ENCODE measurements at places on chromosomes 16 and 17.

GRCh38 chr17:73394512-73395450, 83.0 kb upstream of the CDC42EP4 start:
- no peak for DNase-seq

DNA sequence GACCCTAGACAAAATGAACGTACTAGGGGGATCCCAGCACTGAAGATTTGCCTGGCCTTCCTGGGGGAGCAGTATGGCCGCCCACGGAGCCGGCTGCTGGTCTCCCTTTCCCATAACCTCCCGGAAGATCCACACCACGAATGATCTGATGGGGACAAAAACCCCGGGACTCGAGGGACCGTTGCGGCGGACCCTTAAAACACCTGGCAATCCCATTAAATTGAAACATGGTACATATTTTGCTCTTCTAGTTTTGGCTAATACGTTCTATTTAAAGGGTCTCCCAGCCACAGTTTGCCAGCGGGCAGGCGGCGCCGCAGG, 45.2 kb upstream of the LCMT1 start:
- no peak for DNase-seq

DNA sequence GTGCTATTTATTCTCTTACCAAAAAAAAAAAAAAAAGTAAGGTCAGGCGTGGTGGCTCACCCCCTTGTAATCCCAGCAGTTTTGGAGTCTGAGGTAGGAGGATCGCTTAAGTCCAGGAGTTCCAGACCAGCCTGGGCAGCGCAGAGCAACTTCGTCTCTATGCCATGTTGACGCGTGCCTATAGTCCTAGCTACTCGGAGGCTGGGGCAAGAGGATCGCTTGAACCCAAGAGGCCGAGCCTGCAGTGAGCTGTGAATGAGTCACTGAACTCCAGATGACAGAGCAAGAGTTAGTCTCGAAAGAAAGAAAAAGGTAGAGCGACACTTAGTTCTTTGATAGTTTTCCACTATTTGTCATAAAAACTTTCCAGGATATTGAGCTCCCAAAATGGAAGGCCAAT, 1.4 kb upstream of the TENT4B start:
- no peak for DNase-seq

- no peak for DNase-seq
These were observed 15.8 kb downstream of the CDH16 start for GRCh38 chr16:66902648-66903543.

GRCh38 chr17:41695954-41696757, 7.5 kb downstream of the EIF1 start:
- peak; percentile 57 for DNase-seq

DNA sequence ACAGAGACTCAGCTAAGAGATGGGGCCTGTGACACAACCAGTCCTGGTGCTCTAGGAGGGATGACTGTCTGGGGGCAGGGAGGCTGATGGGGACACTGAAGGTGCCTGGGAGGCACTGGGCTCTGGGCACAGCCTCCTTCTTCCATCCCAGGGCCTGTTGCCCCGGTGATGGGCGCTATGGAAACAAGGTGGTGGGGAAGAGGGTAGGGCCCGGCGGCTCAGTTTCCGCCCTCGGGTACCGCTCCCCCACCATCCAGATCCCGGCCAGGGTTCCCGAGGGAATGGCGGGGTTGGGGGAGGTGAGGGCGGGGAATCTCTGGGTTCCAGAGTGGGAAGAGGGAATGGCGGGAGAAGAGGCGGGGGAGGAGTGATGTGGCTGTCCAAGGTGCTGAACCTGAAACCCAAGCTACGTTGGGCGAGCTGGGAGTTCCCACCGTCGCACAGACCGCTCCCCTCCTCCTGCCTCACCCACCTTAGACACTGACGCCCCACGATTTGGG, 981 bp downstream of the KCNH4 start:
- no peak for DNase-seq

DNA sequence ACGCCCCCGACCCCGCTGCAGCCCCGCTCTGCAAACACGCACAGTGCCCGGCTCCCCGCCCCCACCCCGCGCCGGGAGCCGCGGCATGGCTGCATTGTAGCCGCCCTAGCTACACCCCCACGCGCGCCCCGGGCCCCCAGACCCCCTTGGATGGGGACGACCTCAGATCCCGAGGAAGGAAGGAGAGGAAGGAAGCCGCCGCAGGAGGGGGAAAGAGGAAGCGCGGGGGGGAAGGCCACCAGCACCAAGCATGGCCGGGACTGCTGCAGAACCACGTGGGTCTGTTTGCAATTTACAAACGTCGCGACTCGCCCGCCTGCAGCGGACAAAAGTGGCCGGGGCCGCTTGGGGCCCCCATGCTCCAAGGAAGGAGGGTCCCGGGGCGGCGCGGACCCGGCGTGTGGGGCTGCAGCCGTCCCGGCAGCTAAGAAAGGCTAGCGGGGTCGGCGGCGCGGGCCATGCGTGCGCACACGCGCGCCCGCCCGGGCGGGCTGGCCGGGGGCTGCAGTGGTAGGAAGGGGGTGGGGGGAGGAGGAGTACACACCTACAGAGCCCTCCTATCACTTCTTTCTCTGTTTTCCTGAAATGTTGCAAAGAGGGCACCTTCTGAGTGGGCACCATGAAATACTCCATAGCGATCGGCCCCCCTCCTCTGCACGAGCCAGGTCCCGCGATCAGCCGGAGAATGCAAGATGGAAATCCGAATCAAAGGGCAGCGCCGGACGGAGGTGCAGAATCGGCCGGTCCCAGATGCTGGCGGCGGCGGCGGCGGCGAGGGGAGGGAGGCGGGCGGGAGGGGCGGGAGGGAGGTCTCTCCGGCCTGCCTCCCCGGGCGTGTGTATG, 488 bp downstream of the TFAP4 start:
- peak; percentile 77 for DNase-seq

DNA sequence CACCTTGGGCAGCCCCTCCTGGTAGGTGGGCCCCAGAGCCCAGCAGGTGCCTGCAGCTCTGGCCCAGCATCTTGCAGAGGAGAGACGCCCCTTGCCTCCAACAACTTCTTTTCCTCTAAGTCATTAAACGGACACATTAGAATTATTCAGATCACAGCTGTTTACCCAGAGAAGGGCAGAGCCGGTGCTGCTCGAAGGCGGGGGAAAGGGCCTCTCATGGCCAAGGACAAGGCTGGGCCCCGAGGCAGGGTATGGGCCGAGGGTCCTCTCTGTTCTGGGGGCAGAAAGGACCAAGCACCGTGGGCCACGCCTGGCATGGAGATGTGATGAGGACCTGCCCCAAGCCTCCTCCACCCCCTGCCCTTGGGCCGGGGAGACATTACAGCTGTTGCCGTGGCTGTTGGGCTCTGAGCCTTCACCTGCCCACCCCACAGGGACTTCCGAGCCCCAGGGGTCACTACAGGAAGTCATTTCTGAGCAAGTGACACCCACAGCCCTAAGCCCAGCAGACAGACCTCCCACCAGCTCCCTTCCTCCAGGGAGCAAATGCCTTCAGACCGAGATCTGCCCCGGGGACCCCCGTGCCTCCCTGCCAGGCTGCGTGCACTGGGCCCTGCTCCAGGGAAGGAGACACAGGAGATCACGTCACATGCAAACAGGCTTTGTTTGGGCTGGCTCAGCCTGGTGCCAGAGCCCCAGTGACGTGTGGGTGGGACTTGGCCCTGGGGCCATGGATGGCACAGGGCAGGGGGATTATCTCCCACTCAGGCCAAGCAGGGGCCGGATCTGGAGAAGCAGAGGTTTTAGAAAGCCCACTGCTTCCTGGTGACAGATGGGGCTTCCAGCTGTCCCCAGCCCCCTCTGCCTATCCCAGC, 699 bp upstream of the PVALEF start:
- DNase-seq: peak; percentile 84

DNA sequence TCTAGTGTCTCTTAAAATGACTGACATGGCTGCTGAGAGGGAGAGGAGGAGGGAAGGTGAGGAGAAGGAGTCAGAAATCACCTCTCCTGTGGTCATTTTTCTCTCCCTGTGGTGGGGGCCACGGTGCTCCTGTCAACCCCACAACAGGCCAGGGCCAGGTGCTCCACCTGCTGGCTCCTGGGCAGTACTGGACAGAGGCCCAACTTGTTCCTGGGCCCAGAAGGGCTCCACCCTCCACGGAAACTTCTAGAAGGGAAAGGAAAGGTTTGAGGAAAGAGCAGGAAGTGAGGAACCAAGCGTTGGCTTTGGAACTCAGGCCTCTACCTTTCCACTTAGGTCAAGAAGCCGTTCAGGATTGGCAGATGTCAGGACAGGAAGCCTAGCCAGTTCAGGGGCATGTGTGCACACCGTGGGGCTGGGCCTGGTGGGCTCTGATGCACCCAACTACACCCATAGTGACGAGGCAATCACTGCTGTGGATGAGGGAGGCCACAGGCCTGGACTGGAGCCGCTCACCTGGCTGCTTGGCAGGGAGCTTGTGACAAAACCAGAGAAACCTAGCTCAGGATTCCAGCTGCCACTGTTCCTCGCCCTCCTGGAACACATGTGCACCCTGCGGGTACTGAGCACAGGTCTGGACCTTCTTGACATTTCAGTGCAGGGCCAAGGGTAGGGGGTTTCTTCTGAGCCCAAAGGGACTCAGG, 36.1 kb downstream of the WNT3 start:
- DNase-seq: no peak

DNA sequence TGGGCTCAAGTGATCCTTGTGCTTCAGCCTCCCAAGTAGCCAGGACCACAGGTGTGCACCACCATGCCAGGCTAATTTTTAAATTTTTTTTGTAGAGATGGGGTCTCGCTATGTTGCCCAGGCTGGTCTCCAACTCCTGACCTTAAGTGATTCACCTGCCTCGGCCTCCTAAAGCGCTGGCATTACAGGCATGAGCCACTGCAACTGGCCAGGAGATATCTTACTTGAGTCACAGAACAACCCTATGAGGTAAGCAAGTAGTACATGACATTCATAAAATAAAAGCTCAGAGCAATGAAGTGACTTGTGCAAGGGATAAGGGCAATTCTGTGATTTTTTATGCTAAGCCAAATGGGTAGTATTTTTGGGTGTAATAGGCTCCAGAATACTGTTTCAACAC, 57.3 kb downstream of the CDC27 start:
- DNase-seq: no peak

- no peak for DNase-seq
These were observed 7.3 kb upstream of the RAB40B start for GRCh38 chr17:82705756-82706155.

- no peak for DNase-seq
These were observed 172.0 kb downstream of the AXIN2 start for GRCh38 chr17:65389426-65389825.

DNA sequence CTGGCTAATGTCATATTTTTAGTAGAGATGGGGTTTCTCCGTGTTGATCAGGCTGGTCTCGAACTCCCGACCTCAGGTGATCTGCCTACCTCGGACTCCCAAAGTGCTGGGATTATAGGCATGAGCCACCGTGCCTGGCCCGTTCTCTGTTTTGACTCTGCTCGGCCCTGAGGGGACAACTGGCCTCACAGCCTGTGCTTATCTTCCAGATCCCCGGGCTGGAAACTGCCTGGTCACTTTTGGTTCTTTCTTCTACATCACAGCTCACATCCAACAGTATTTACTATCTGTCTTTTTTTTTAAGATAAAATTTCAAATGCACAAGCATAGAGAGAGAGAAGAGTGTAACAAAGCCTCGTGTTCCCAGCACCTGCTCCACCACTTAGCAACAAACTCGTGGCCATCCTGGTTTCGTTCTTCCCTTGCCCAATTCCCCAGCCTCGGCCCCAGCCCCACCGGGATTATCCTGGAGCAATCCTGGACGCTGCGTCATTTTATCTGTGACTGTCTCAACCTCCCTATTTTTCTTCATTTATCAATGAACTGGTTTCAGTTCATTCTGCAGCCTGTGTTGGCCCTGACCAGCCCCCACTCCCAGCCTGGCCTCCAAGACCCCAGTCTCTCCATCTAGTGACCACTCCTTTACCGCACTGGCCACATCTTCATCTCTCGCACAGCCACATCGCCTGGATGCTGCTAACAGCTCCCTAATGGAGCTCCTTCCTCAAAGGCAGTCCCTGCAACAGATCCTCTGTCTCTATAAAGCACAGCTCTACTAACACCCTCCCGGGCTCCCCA, 21.1 kb downstream of the PIMREG start:
- no peak for DNase-seq

DNA sequence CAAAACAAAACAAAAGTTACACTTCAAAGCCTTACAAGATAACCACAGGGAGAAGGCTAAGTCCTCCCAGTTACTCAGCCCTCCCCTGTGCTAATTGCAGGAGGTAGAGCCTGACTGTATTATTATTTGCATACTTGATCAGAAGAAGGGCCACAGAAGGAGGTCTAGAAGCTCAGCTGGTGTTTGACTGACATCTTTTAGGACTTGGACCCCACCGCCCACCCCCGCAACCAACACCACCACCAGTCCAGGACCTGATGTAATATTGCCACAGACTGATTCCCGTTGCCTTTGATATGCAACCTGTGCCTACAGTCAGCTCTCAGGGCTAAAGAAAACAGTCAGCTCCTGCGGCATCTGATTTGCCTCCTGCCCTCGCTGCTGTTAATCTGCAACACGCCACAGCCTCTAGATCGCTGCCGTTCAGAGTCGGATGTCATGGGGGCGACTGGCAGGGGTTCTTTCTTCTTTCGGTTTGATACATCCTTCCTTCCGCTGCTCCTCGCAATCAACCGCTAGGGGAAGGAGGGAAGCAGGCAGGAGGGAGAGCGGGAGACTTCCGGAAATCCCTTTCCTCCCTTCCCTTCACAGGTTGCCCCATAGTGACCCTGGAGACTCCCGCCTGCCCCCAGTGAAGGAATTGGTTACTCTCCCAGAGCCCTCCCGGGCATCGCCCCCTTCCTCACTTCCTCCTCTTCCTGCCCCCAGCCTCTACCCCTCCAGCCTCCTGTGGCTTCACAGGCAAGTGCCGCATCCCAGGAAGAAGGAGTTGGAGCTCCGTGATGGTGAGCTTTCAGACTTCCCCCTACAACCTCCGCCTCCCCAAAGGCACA, 90.5 kb upstream of the SOX9 start:
- peak; percentile 35 for DNase-seq

- DNase-seq: no peak
These were observed 87.5 kb downstream of the SOCS1 start for GRCh38 chr16:11168386-11169051.

DNA sequence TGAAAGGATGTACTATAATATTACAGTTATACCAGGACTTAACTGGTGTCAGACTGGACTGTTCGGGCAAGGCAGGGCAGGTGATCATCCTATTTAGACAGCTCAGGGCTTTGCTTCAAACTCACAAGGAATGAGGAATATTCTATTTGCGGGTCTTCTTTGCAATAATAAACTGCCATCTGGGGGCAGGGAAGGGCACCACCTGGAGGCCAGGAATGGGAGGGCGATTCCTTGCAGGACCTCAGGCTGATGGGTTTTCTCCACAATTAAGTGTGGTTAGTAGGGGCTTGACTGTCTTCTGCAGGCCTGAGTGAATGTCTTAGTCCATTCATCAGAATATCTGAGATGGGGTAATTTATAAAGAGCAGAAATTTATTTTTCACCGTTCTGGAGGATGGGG, 424.1 kb downstream of the CA10 start:
- DNase-seq: no peak

- no peak for DNase-seq
These were observed 34.1 kb downstream of the HELZ start for GRCh38 chr17:67210915-67211314.

DNA sequence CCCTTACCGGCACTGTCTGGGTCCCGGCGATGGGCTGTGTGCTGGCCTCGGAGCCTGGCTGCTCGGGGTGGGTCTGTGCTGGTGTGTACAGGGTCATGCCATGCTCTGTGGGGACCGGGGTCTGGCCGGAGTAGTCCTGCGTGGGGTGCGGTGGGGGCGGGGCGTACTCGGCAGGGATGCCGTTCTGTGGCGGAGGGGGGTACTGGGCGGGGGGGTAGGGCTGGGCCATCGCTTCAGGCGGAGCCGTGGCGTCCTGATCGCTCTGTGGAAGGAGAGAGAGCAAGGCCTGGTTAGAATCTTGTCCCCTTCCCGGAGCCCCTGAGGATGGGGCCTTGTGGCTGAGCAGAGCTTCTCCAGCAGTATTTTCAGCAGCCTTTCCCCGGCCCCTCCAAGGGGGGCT, 40.9 kb downstream of the ENGASE start:
- DNase-seq: no peak

Data from globus pallidus (tissue), 1 donor.